Right renal cortex interstitium (tissue), 3 donors: ENCODE measurements at places on chromosomes 16 and 17. TPM values are rescaled to one million over a fixed set of nuclear protein-coding genes. Genes with fewer than 3 reads are reported as not detected.
A peak's percentile ranks its signal among the peaks of the same experiment; 100 is the strongest.

The ENPP7 gene
- polyA plus RNA-seq: 6.0 TPM

The CTRB1 gene
- not detected for polyA plus RNA-seq

The PLEKHH3 gene
- 11.5 TPM for polyA plus RNA-seq

The KLHDC4 gene
- polyA plus RNA-seq: 24.0 TPM

The FOXL1 gene
- polyA plus RNA-seq: 14.1 TPM

The ITGB3 gene
- polyA plus RNA-seq: 19.0 TPM

DNA sequence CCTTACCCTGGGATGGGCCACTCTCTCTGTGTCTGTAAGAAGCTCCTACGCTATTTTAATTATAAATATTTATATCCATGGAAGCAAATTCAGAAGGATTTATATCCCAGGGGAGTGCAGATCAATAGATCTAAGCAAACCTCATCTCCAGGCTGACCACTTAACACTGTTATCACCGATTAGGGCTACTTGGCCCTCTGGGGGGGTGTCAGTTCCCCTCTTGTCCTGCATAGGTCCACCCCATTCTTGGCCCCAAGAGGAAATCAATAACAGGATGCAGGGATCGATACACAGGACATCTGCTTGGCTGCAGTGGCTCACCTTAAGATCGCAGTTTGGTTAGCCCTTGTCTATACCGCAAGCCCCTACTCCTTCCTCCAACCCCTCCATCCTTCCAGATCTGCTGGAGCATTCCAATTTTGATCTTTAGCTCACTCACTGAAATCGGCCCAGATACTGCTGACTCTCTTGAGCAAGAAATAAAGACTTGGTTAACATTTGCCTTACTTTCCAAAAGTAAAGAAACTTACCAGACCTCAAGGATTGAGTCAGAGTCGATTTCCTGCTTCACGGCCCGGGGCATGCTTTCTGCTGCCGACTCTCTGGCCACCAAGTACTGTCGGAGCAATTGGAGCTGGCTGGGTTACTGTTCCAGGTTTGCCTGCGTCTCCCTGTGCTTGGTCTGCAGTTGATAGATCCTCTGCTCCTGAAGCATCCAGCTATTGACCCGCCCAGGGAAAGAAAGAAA lies 112.3 kb upstream of the PMFBP1 start:
- DNase-seq: no peak

GRCh38 chr16:4407543-4408322 lies 8.7 kb downstream of the CORO7 start:
- no peak for DNase-seq

- no peak for DNase-seq
Measured at GRCh38 chr17:31582151-31582907, 190.9 kb downstream of the RAB11FIP4 start.

GRCh38 chr16:1645914-1646525 lies 32.1 kb upstream of the JPT2 start:
- DNase-seq: no peak

GRCh38 chr17:36901506-36901905 lies 35.8 kb upstream of the LHX1 start:
- DNase-seq: peak; percentile 53

- DNase-seq: no peak
Measured at GRCh38 chr17:40564883-40565768, at the start of gene CCR7. Gene CCR7, minus strand, starts transcription at chr17:40565472. Its CDS starts 63 bp downstream, at chr17:40565409.

- DNase-seq: no peak
Measured at GRCh38 chr17:32206861-32207260, 58.8 kb upstream of the RHBDL3 start.

DNA sequence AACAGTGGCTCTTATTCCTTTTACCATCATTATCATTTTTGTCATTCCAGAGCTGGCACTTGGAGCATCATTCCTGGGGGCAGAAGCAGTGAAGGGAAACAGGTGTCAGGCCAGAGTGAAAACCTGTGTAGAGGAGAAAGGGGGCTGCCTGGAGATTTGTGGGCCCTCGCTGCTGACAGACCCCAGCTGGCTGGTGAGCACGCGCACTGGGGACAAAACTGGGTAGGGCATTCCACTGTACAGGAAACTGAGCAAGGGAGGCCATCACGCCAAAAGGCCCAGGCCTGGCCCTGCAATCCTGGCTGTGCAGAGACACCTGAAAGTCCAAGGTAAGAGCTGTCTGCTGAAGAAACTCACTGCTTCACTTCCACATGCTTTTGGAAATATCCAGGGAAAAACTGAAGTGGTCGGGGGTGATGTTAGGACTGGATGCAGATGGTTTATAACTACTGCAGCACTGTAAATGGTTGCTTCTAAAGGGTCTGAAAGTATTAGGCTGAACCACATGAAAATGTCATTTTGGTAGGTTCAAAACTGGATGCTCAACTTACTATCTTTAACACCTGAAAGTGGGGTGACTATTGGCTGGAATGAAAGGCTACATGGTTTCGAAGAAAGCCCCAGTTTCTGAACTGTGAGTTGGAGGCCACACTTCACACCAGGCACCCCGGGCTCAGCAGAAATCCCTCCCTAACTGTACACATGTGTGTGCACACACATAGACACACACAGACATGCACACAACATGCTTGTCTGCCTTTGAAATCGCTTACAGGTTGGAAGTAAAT lies 225.0 kb downstream of the C16orf78 start:
- no peak for DNase-seq

GRCh38 chr16:87625241-87625797 lies 23.0 kb downstream of the JPH3 start:
- DNase-seq: no peak

- DNase-seq: no peak
Measured at GRCh38 chr17:27873746-27874145, 19.4 kb downstream of the LYRM9 start.

DNA sequence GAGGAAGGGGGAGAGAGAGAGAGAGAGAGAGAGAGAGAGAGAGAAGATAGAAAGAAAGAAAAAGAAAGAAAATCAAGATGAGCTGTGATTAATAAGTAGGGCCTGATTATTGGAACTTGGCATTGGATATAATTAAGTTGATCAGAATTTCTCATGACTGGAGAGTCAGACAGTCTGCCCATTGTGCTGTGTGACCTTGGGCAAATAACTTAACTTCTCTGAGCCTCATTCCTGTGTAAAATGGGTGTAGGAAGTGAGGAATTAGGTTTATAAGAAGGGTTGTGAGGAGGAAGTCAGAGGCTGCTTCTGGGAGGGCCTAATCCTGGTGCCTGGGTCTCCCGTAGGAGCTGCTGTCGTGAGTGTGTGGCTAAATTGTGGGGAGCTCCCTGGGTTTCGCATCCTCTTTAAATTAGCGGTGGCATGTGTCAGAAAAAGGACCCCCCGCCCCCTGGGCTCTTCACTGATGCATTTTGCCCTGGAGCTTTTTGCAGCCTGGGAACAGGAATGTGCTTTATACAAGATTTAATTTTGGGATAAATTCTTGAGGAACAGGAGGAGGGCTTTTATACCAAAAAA lies 76.0 kb downstream of the CMIP start:
- no peak for DNase-seq

DNA sequence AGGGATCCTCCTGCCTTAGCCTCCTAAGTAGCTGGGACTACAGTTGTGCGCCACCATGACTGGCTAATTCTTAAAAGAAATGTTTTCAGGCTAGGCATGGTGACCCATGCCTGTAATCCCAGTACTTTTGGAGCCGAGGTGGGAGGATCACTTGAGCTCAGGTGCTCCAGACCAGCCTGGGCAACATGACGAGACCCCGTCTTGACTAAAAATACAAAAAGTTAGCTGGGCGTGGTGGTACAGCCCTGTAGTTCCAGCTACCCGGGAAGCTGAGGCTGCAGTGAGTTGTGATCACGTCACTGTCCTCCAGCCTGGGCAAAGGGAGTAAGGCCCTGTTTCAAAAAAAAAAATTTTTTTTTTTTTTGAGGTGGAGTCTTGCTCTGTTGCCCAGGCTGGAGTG lies 173.1 kb downstream of the SEC14L1 start:
- DNase-seq: no peak

DNA sequence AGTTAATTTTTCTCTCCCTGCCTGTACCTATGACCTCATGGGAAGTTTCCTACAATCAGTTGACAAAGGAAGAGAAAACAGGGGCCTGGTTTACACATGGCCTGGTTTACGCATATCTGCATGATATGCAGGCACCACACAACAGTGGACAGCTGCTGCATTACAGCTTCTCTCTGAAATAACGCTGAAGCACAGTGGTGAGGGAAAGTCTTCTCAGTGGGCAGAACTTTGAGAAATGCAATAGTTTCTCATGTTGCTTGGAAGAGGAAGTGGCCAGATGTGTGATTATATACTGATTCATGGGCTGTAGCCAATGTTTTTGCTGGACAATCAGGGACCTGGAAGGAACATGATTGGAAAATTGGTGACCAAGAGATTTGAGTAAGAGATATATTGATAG lies 324.1 kb upstream of the GOT2 start:
- no peak for DNase-seq

GRCh38 chr17:38444151-38444550 lies 15.9 kb downstream of the ARHGAP23 start:
- no peak for DNase-seq

DNA sequence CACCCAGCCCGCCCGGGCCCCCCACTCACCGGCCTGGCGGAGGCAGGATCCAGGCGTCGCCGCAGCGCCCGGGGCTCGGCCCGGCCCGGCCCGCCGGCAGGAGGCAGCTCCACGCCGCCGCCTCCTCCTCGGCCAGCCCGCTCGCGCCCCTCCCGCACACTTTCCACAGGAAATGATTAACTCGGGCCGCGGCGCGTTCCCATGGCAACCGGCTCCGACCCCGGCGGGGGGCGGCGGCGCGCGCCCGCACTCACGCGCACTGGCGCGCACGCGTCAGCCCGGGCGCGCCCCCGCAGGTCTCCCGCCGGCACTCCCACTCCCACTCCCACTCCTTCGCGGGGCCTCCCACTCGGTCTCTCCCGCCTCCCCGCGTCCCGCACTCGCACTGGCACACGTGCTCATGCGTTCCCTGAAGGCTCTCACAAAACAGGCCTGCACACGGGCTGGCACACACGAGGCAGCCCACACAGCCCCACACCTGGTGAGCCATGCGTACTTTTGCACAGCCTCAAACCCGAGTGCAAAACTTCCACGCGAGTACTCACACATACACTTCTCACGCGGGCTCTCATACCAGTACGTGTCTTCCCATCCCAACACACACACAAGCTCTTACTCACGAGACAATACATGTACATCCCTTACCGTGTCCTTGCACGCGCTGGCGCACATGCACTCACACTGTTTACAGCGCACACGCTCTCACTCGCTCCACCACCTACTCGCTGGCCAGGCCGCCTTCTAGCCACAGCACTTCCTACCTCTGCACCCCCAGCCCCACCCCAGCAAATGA lies at the start of gene KIFC3:
Gene KIFC3, minus strand, starts transcription at position 151 of the 793 bp plus-strand sequence. CDS start 4,248 bp downstream, outside the sequence.
- DNase-seq: no peak

- peak; percentile 51 for DNase-seq
Measured at GRCh38 chr16:1082952-1083675, 10.6 kb downstream of the SSTR5 start.

DNA sequence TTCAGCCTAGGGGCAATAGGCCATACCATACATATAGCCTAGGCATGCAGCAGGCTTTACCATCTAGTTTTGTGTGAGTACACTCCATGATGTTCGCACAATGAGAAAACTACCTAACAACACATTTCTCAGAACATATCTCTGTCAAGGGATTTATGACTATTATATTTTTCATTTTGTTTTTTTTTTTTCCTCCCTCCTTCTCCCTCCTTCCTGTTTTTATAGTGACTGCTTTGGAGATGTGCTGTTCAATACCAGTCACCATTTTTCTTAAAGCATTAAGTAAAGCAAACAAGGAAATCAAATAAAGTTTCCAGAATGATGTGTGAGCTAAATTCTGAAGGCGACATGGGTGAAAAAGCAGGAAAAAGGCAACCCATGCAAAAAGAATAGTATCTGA lies 194.6 kb downstream of the STX8 start:
- no peak for DNase-seq

- no peak for DNase-seq
Measured at GRCh38 chr17:17024778-17025300, 17.4 kb upstream of the MPRIP start.

- DNase-seq: no peak
Measured at GRCh38 chr17:44324092-44324570, 492 bp downstream of the SLC25A39 start.

GRCh38 chr16:57897053-57897784 lies 73.7 kb downstream of the CNGB1 start:
- no peak for DNase-seq
